ENCODE measurements at places on chromosomes 4 and X.

DNA sequence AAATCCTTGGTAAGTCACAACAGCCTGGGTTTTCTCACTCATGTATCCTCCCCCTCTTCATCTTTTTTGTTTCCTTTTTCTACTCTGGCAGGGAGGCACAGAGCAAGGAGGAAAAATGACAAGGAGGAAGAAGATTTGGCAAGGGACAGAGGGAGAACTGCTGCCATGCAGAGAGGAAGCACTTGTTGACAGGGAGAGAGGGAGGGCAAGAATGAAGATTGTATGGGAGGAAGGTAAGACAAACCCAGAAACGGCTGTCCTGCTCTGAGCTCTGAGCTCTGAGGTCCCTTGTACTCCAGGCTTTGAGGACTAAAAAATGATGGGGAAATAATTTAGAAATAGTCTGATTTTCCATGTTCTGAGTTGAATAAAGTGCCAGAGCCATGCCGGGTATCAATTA is 123.9 kb downstream of the DCHS2 start:
- DNase-seq, result no peak

DNA sequence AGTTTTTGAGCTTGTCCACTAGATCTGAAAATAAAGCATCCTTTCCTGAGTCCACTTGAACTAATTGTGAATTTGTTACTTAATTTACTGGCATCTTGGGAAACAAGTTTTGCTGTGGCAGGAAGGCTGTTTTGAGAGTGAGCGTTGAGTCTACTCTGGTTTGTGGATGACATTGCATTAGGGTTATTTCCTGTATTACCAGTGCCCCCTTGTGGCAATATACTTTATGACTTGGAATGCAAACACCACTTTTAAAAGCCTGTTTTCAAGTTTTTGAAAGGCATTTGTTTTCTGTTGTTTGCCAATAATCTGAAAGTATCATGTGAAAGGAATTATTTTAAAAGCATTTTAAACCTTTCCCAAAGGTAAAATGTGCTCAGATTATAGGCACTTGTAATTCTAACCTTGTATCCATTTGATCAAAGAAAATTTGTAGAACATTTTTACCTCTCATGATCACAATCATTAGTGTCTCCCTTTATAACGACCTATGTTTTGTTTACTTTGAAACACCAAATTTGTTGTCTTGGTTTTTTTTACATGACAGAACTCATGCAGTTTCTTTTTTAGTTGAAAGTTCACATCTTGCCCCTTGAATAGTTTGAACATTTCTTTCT is 18.0 kb upstream of the CYP2U1 start:
- peak; percentile 13 for DNase-seq

GRCh38 chrX:133250184-133251100 is 32.3 kb upstream of the TFDP3 start:
- no peak for DNase-seq

DNA sequence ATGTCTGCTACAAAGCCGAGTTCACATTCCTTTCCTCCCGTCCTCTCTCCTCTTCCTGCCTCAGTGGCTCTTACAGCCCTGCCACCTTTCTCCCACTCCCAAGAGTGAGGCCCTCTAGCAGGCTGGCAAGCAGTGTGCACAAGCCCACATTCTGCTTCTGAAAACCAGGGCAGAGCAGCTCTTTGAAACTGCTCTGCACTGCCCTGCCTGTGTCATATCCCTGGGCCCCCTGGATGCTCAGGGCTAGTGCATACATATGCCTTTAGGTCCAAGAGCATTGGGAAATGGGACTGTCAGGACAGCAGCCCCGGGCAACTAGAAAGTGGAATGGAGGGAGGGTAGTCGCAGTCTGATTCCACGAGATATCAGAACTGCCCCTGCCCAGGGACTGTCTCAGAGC is 42.4 kb downstream of the CNGA2 start:
- DNase-seq, result no peak

- DNase-seq, result no peak
These were observed 22.8 kb upstream of the KIAA1210 start for GRCh38 chrX:119150163-119151050.

- DNase-seq, result no peak
These were observed 1402.4 kb downstream of the FAM133A start for GRCh38 chrX:95076449-95076848.

DNA sequence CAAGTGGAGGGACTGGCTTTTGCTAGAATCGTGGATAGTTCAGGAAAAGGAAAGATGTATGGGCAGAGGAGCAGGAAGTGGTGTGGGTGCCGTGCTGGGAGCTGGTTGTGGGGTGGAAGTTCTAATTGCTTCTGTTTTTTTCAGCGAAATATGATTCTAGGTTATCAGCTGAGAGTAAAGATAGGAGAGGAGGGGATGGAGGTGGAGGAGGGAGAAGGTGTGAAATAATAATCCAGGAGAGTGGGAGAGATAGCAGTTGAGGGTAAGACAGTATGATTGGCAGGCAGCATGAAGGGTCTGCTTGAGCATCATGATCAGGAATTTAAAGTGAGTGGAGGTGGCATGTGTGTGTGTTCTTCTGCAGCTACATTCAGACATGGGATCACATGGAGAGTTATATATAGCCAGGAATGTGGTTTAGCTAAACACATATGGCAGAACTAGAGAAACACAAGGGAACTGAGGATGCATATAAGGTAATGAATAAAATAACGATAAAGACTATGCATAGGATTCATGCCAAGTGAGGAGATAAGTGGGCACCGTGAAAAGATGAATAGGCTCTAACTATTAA is 133.7 kb downstream of the ANK2 start:
- DNase-seq, result no peak

DNA sequence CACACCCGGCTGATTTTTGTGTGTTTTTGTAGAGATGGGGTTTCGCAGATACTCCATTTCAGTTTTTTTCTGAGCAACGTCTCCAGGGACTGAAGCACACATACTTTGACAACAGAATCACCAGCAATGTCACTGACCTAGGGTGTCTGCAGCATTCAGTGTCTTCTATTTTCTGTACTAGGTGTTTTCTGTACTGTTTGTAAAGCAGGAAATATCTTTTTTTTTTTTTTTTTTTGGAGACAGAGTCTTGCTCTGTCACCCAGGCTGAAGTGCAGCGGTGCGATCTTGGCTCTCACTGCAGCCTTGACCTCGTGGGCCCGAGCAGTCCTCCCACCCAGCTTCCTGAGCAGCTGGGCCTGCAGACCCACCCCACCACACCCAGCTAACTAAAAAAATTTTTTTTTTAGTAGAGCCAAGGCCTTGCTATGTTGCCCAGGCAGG is 8.9 kb downstream of the ADD1 start:
- DNase-seq, result no peak

- no peak for DNase-seq
These were observed 154.9 kb downstream of the STK32B start for GRCh38 chr4:5206016-5206790.

DNA sequence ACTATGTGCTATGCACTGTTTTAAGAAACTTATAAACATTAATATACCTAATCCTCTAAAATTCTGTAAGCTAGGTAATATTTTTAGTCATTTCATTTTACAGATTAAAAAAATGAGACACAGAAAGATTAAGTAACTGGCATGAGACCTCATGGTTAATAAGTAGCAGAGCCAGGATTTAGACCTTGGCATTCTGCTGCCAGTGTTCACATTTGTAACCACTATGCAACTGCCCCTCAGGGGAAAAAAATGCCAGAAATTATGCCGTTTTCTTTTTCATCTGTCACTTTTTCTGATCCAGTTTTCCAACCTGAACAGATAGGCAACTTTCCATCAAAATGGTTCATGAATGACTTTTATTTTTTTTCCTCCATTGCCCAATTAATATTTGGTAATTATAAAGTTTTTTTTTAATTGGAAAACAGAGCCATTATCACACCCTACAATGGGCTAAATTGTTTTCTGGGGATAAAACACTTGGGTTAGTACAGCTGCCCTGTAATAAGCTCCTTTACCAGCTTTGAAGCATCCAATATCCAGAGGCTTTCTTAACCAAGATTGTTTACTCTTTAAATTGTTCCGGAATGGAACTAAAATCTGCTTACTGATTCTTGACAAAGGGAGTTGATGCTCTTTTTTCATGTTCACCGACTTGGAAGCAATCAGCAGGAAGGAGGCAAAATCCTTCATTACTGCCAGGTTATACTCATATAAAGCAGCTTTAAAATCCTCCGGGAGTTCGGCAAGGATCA is 56.4 kb upstream of the DDX60 start:
- no peak for DNase-seq

GRCh38 chr4:4521136-4521535 is 20.7 kb downstream of the STX18 start:
- no peak for DNase-seq

- no peak for DNase-seq
These were observed 275.8 kb upstream of the IL1RAPL1 start for GRCh38 chrX:28311466-28311865.

DNA sequence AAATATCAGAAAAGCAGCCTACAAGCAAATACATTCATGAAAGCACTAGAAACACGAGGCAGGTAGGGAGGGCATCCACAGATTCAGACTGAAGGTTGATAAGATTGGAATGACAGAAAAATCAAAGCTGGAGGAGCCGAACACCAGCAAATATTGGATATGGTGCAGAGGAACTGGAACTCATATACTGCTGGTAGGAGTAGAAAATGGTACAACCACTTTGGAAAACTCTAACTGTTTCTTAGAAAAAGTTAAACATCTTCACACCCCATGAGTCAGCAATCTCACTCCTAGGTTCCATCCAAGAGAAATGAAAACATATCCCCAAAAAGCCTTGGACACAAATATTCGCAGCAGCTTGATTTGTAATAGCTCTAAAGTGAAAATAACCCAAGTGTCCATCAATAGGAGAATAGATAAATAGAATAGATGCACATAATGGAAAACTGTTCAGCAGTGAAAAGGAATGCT is 27.1 kb downstream of the CD99L2 start:
- no peak for DNase-seq

GRCh38 chrX:50920132-50920531 is 9.6 kb downstream of the BMP15 start:
- no peak for DNase-seq

- no peak for DNase-seq
These were observed 45.4 kb upstream of the PNPLA4 start for GRCh38 chrX:7972586-7972985.

- no peak for DNase-seq
These were observed 87.7 kb downstream of the FBXW7 start for GRCh38 chr4:152448038-152448707.

GRCh38 chr4:74486905-74487304 is 42.0 kb downstream of the AREG start:
- DNase-seq, result no peak

DNA sequence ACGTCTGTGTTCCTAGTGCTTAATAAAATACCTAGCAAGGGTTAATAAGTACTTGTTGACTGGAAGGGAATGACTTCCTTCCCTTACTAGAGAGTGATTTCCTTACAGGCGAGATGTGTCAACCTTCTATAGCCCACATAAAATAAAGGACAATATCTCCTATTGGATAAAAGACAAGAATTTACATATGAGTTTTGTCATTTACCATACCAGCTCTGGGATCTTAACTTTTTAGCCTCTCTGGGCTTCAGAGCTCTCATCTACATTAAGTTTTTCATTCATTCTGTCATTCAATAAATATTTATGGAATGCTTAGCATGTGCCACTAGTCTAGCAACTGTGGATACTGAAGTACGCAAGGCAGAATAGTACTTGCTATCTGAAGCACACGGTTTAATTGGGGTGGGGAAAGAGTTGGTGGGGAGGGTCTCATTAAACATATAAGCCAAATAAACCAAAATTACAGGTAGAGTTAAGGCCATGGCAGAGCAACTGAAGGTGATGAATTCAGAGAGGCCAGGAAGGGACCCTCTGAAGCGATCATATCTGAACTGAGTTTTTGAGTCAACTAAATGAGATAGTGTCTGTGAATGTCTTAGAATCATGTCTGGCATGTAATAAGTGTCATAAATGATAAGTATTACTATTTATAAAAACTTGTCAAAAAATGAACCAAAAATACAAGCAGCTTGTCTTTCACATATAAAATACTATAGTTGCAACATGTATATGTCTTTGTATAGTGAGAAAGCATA is 91.6 kb upstream of the BMP2K start:
- peak; percentile 41 for DNase-seq

DNA sequence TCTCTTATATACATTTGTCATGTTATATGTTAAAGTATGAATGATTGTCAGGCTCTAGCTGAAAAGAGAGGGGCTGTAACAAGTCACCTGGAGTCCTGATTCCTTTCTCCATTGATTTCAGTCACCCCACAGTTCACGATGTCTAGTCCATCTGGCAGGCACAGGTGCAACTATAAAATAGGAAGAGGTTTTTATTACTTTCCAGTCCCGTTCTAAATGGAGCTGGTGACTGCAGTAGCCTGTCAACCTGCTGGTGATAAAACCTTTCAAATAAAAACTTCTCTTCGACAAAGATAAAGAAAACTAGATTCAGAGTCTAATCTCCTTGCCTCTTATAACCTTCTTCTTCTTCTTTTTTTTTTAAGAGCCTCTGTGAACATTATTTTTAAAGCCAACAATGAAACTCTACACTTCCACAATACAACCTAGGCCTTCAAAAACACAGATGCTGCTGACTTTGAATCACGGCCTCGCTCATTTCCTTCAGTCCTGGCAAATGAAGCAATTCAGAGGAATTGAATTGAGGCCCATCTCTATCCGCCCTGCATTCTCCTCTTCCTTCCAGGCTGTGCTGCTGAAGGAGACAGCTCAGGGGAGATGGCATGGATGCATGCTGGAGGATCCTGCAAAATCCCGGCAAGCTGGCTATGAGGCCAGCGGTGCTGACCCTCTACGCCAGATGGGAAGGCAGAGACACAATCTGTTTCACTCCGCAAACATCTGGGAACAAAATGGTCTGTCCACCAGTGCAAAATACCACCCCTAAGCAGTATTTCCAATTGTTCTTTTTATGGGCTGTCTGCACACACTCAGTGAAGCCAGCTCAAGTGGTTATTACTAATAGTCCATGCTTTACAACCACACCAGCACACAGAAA is 27.3 kb upstream of the CDKN2AIP start:
- DNase-seq, result no peak

DNA sequence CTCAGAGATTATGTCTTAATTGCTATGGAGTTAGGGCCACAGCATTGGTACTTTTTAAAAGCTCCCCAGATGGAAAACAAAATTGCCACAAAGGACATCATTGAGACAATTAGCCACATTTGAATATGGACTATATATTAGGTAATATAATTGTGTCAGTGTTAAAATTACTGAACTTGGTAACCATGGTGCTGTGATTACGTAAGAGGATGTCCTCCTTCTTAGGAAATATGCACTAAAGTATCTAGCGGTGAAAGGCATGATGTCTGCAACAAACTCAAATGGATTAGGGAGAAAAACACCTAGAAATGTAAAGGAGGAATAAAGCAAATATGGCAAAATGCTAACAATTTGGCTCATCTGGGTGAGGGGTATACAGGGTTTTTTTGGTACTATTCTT is 89.9 kb upstream of the PAK3 start:
- no peak for DNase-seq

DNA sequence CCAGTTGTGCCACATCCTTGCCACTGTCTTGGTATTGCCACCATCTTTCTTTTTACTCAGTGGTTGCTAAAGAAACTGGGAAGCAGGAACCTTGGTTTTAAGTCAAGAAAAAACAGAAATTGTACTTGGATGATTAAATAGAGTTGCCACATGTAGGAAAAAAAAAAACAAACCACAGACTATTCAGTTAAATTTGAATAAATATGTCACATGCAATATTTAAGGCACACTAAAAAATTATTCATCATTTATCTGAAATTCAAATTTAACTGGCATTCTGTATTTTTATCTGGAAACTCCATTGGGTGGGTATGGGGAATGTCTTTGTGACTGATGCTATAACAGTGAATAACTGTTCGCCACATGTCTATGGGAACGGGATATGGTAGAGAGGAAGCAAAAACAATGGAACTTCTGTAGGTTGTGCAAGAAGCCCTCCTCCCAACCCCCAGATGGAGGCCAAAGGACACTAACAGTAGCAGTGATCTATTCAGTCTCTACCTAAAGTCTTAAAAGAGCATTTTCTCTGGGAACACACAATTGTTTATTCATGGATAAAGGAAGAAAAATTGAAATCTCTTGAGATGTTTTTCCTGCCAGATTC is 57.0 kb upstream of the PLAC8 start:
- DNase-seq, result no peak
